ENCODE measurements at places on chromosomes 4 and X.

- no peak for DNase-seq
Measured at GRCh38 chrX:9327086-9327746, 137.6 kb upstream of the TBL1X start.

DNA sequence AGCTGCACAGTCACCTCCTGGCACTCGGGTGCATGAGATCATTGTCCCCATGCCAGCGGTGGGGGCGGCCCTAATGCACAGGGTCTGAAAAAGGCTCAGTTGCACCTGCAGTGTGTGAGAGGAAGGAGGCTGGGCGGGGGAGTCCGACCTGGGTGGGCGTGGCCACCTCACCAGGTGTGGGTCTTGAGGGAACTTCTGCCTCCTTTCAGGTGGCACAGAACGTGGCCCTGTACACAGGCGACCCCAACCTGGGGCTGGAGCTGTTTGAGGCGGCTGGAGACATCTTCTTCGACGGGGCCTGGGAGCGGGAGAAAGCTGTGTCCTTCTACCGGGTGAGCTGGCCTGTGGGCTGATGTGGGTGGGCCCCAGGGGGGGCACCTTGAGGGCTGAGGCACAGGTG, 34.3 kb upstream of the HTRA3 start:
- no peak for DNase-seq

GRCh38 chrX:133085785-133086184, 11.1 kb downstream of the USP26 start:
- no peak for DNase-seq

- DNase-seq = peak; percentile 92
Measured at GRCh38 chrX:131792356-131792749, 230.7 kb upstream of the STK26 start.

GRCh38 chr4:94302191-94302590, 40.4 kb downstream of the HPGDS start:
- no peak for DNase-seq

GRCh38 chr4:98222306-98222705, 38.9 kb upstream of the RAP1GDS1 start:
- no peak for DNase-seq

GRCh38 chr4:5383191-5383980, 325.0 kb downstream of the EVC2 start:
- DNase-seq = no peak

- no peak for DNase-seq
Measured at GRCh38 chr4:19455850-19456602, 795.7 kb upstream of the SLIT2 start.

- DNase-seq = no peak
Measured at GRCh38 chr4:7845493-7846128, 94.0 kb downstream of the AFAP1 start.

DNA sequence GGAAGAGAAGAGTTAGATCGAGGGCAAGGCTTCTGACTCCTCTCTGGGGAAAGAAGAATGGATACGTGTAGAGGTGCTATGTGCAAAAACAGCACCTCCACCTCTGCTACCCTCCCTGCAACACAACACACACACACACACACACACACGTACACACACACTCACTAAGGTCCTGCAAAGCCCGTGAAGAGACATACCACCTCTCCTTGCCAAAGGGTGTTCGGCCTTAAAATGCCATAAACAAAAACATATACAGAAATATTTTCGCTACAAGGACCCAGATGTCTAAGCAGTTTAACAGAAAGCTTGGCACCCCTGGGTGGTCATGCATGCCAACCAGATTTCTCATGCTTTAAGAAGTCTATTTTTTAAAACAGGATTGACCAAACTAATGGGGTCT, 1.5 kb downstream of the TIFA start:
- DNase-seq = no peak

All from astrocyte of the cerebellum (primary cell).